Mucosa of gallbladder (tissue), 1 donor: ENCODE measurements at places on chromosomes 2 and 18. TPM values are rescaled to one million over a fixed set of nuclear protein-coding genes. Genes with fewer than 3 reads are reported as not detected.

Gene ASB18
- total RNA-seq = not detected

Gene ABCG8
- 2.6 TPM for total RNA-seq

Gene INHBB
- total RNA-seq = 1.1 TPM

Gene IL1RL2
- 2.3 TPM for total RNA-seq

Gene DAPL1
- not detected for total RNA-seq

Gene INPP5D
- total RNA-seq = 30.4 TPM

Gene TCF4
- 44.5 TPM for total RNA-seq

Gene ALK
- 0.20 TPM for total RNA-seq

Gene RAB17
- total RNA-seq = 64.8 TPM

Gene RAX
- total RNA-seq = not detected

Gene GDF7
- 2.5 TPM for total RNA-seq

Gene WDR33
- total RNA-seq = 49.2 TPM

Gene STON1
- 30.7 TPM for total RNA-seq

Gene ZDBF2
- 8.7 TPM for total RNA-seq

Gene RAB6D
- 1.8 TPM for total RNA-seq

Gene UGT1A10
- 47.5 TPM for total RNA-seq

Gene TCF23
- total RNA-seq = 0.12 TPM

Gene AGAP1
- total RNA-seq = 44.7 TPM

Gene UGT1A8
- 26.4 TPM for total RNA-seq

Gene AQP4
- 1.7 TPM for total RNA-seq

Gene SLC5A7
- 0.20 TPM for total RNA-seq
